SK-N-SH treated with all-trans-retinoic acid at 6 μM for 48 hours (cell line): ENCODE measurements at places on chromosomes 12 and 14.

DNA sequence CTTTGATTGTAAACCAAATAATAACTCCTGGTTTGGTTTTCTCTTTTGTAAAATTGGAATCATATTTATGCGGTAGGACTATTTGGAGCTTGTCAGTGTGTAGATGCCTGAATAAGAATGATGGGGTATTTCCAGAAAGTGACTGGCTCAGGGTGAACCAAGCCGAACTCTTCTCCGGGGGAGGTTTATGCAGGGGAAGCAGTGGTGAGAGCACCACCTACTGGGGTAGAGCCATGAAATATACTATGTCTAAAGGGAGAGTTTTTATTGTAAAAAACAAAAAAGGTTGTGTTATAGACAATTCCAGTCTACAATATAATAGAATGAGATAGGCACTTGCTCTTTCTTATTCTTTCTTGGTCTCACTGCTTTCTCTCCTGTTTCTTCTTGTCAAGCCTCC, 222.9 kb upstream of the SLC16A7 start:
- ATAC-seq, result peak; percentile 80

- no peak for ATAC-seq
Measured at GRCh38 chr12:85803231-85803630, 33.0 kb downstream of the RASSF9 start.

DNA sequence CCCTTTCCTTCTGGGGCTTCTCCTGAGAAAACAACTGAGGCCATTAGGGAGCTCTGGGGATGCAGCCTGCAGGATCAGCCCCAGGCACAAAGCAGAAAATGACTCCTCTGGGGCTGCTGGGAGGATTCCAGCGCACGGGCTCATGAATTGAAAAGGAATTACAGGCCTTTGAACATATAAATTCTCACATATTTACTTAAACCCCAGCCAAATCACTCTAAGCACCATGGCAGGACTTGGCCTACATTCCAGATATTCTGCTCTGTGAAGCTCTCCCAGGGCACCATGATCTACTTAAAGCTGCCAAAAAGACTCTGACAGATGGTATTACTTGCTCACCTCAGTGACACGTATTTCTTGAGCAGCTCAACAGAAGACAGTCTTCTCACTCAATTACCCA, 87.2 kb downstream of the ZFC3H1 start:
- no peak for ATAC-seq

DNA sequence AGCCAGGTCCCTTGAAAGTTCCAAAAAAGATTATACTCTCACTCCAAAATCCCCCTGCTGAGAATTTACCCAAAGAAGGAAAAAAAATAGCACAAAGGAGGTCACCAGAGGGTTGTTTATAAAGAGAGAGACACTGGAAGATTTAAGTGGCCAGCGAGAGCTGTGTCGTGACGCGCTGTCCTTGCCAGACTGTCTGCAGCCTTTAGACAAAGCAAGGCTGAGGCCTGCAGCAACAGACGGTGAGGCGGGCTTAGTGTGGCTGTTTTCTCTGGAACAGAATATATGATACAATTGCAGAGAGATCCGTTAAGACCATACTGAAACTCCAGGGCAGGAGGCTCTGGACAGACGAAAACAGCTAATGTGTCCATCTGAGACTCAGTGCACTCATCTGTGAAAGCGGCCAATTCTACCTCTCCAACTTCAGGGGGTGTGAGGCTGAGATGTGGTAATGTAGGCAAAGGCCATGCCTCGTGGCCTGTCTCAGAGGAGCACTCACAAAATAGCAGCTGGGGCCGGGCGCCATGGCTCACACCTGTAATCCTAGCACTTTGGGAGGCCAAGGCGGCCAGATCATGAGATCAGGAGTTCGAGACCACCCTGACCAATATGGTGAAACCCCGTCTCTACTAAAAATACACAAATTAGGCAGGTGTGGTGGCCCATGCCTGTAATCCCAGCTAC, 36.2 kb downstream of the ANAPC7 start:
- no peak for ATAC-seq

DNA sequence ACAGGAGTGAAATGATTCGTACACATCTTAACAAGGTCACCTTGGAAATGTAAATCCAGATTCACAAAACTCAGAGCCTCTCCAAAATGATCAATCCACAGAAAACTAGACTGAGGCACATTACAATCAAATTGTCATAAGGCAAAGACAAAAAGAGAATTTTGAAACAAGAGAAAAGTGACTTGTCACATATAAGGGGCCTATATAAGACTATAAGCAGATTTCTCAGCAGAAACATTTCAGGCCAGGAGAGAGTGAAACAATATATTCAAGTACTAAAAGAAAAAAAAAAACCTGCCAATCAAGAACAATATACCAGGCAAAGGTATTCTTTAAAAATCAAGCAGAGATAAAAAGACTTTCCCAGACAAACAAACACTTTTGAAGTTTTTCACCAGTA, 429.1 kb downstream of the BCAT1 start:
- ATAC-seq, result no peak

DNA sequence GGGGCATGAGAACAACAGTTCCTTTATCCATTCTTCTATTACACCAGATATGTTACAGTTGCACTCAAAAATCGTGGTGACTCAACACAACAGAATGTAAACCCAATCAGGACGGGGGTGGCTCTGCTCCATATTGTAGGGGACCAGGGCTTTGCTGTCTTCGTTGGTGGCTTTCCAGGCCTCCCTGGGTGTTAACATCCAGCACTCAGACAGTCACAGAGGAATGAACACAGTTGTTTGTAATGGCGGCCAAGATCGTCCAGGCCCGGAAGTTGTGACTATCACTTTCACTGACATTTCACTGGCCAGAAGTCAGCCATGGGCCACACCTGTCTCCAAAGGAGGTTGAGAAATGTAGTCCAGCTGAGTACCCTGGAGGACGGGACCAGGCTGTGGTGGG, 204.1 kb downstream of the CACNA1C start:
- peak; percentile 63 for ATAC-seq

DNA sequence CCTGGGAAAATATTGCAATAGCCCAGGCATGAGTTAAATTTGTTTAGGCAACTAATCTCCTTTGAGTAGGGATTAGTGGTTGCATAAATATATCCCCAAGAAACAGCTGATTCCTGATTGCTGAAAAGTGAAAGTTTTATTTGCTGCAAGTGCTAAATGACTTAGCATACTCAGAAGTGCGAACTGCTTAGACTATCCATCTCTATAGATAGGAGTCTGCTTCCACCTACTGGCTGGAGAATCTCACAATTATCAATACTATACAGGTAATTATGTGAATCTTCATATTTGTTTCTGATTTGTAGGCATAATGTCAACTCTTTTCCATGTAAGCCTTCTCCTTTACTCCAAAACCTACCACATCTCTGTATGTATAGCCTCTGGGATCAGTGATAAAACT, 12.0 kb upstream of the SLCO1B3 start:
- ATAC-seq, result peak; percentile 72

DNA sequence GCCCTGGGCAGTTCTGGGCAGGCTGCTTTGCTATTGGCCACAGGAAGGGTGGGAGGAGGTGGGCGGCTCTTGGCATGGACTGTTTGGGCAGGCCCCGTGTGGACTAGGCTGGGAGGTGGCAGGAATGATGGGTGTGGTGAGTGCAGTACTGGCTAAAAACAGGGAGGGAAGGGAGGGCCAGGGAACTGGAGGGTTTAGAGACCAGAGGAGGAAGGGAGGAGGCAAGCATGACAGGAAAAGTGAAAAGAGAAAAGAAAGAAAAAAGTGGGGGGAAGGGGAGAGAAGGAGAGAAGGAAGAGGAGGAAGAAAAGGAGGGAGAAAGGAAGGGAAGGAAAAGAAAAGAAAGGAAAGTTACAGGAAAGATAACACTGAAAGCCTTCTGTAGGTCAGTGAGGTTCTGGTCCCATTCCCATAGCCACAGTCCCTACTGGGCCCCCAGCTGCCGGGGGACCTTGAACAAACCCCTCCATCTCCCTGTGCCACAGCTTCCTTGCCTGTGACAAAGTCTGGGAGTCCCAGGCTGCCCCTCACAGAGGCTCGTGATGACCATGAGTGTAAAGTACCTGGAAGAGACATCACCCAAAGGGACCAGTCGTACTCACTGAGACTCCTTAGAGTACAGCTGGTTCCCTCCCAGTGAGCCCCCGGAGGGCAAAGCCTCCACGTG, 1.1 kb upstream of the C14orf132 start:
- peak; percentile 18 for ATAC-seq

DNA sequence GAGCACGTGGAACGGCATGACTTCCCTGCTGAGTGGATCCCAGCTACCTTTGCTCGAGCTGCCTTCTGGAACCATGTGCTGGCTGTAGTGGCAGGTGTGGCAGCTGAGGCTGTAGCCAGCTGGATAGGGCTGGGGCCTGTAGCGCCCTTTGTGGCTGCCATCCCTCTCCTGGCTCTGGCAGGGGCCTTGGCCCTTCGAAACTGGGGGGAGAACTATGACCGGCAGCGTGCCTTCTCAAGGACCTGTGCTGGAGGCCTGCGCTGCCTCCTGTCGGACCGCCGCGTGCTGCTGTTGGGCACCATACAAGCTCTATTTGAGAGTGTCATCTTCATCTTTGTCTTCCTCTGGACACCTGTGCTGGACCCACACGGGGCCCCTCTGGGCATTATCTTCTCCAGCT, 14.8 kb upstream of the ESPL1 start:
- no peak for ATAC-seq

DNA sequence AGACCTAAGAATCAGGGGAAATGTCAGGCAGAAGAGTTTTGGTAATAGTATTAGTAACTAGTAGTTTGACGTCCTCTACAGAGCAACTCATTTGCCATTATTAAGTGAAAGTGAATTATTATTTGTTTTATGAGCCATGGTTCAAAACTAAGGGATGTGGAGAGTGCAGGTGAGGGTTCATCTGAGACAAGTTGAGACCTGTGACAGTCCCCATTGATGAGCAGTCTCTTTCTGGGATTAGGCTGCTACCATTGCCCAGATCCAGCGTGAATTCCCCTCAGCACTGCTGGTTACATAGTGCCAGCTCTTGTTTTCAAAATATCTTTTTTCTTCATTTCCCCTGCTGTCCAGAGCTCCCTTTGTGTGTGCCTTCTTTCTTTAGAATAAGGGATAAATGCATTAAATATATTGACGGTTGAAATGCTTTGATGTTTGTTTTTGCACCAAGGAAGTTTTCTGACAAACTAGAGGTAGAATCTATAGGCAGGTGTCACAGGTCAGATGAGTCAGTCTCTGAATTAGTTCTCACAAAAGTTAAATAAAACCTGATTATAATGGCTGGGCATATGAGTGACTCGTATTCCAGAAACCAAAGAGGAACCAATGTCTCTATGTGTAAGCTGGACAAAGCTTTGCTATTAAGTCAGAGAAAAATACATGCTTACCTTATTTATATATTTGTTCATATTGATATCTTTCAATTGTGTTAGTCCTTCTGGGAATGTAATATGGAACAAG, 381.4 kb downstream of the TMEM117 start:
- no peak for ATAC-seq
